Activated T-helper 2 cell treated with anti-CD3 and anti-CD28 coated beads, Interferon-gamma antibody, Interleukin-2, Interleukin-4, amounts not matched to agents 10 μg/mL and 5 μg/mL and 100 μg/mL, durations not matched to agents 14 hours and 24 hours and 36 hours (primary cell): ENCODE measurements at places on chromosomes 11 and 22. TPM values are rescaled to one million over a fixed set of nuclear protein-coding genes. Genes with fewer than 3 reads are reported as not detected.

Gene KCNK7
- total RNA-seq, result 0.78 and 2.0 TPM in 2 replicates

Gene SEC14L2
- total RNA-seq, result 32.7 and 36.2 TPM in 2 replicates

Gene MS4A15
- total RNA-seq, result not detected in 2 replicates

GRCh38 chr11:27898166-27898565 lies 197.9 kb upstream of the BDNF start:
- DNase-seq, result no peak

- no peak for DNase-seq
Observed at GRCh38 chr11:128686745-128687177, 7.1 kb upstream of the FLI1 start.

DNA sequence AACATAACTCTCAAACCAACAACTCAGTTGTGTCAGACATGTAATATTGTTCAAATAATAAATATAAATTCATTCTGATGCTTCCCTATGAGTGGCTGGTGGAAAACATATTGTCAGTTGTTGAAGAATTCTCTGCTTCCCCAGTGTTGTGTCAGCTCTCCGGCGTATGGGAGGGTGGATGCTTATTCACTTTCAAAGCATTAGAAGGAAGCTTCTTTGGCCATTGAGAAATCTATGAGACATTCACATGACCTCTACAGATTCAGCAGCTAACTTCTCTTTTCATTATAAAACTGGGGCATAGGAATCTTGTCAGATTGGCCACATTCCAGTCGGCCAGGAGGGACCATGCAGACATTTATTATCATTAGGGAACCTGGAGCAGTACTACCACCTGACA lies 2.9 kb downstream of the OR51V1 start:
- DNase-seq, result no peak

DNA sequence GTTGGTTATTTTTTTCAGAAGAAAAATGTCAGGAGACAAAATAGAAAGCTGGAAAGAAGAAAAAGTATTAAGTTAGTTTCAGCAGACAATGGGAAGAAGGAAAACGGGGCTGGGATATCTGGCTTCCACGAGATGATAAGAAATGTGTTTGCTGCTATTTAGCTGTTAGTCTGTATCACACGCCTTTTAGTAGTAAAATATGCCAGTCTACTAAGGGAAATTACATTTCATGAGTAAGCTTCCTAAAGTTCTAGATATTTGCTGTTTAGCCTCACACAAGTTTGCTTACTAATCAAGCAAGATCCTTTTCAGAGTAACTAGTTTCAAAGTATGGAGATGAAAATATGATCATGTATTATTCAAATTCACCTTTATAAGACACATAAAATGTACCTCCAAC lies 1.5 kb downstream of the OR51B4 start:
- no peak for DNase-seq

DNA sequence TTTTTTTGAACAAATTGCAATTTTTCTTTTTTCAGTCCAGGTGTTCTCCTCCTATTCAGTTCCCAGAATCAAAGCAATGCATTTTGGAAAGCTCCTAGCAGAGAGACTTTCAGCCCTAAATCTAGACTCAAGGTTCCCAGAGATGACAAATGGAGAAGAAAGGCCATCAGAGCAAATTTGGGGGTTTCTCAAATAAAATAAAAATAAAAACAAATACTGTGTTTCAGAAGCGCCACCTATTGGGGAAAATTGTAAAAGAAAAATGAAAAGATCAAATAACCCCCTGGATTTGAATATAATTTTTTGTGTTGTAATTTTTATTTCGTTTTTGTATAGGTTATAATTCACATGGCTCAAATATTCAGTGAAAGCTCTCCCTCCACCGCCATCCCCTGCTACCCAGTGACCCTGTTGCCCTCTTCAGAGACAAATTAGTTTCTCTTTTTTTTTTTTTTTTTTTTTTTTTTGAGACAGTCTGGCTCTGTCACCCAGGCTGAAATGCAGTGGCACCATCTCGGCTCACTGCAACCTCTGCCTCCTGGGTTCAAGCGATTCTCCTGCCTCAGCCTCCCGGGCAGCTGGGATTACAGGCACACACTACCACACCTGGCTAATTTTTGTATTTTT lies 6.2 kb upstream of the UBE4A start:
- DNase-seq, result no peak
